ENCODE measurements at places on chromosomes 2 and 18. TPM values are rescaled to one million over a fixed set of nuclear protein-coding genes. Genes with fewer than 3 reads are reported as not detected.

The GAREM1 gene
- total RNA-seq, result 28.9 TPM

The OSR1 gene
- total RNA-seq, result 5.0 TPM

The LYG2 gene
- total RNA-seq, result not detected

The TLX2 gene
- 1.7 TPM for total RNA-seq

The RAX gene
- not detected for total RNA-seq

The WDR54 gene
- 1.2 TPM for total RNA-seq
